Tibial nerve (tissue), 4 donors: ENCODE measurements at places on chromosomes 11 and 22. TPM values are rescaled to one million over a fixed set of nuclear protein-coding genes. Genes with fewer than 3 reads are reported as not detected.

Gene GGT1
- 15.3 TPM for total RNA-seq

Gene TEX12
- not detected for total RNA-seq

Gene CYTH4
- total RNA-seq = 14.9 TPM

Gene TRIM66
- total RNA-seq = 7.1 TPM

Gene HYLS1
- total RNA-seq = 1.8 TPM

Gene C11orf58
- 137 TPM for total RNA-seq
